ENCODE measurements at places on chromosomes 7 and 10.
A peak's percentile ranks its signal among the peaks of the same experiment; 100 is the strongest.

- no peak for DNase-seq
Measured at GRCh38 chr7:41588341-41588740, 114.5 kb downstream of the INHBA start.

DNA sequence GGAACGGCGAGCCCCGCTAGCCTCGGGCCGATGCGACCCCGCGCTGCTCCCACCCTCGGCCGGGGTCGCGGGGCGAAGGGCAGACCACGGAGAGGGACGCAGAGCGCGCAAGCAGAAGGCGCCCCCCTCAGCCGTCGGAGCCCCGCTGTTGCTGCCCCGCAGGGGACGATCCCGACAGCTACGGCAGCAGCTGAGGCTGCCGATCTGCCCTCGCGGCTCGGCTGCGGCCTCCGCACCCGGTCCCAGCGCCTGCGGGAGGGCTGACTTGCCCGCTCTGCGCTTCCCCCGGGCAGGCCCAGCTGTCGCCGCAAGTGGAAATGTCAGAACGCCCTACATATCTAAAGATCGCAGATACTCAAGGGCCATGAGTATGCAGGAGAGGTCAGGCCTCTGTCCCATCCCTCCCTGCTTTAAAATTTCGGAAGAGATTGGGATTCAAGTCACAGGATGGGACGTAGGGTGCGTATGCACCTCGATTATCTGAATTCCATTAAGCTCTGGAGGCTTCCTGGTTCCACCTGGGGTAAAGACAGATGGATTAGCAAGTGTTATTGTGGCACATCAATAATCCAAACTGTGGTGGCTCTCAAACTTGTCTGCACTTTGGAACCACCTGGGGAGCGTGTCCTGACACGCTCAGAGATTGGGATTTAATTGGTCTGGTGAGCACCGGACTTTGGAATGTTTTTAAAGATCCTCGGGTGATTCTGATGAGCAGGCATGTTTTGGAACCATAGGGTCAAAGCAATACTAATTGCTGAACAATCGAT is at the start of gene CRPPA:
Gene CRPPA (minus strand): TSS at position 206 of the 770 bp plus-strand sequence. CDS start 216 bp downstream, outside the sequence.
- DNase-seq: no peak

GRCh38 chr7:136064081-136064480 is 86.9 kb upstream of the MTPN start:
- DNase-seq: no peak

DNA sequence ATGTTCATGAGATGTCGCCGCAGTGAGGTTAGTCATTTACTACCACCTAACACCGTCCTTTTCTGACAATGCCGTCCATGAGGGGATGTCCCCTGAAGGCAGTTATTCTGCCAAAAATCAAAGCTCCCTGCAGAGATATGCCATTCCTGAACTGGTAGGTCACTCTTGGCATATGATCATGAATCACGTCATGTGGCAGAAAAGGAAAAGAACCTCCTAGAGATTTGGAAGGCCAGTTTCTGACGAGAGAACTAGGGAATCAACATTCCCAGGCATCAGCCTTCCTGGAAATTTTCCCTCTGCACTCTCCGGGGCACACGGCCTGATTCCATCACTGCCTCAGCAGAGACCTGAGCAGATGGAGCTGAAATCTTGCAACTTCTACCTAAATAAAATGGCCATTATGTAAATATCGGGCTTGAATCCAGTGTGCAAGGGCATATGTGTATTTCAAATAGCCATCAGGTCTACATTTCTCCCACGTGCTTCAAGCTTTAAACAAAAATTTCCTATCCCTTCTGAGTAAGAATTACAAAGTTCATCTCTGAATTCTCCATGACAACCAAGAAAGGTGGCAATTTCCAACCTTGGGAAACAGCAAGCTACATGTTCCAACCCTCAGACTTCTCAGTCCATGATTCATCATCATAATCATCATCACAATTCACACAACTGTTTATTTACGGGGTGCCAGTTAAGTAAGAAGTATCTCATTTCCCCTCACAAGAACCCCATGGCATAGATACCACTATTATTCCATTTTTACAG is 46.5 kb downstream of the AMPH start:
- DNase-seq: no peak

- no peak for DNase-seq
Measured at GRCh38 chr10:52379287-52379686, 65.2 kb downstream of the DKK1 start.

- DNase-seq: peak; percentile 46
Measured at GRCh38 chr10:91883549-91884444, 25.5 kb downstream of the FGFBP3 start.

DNA sequence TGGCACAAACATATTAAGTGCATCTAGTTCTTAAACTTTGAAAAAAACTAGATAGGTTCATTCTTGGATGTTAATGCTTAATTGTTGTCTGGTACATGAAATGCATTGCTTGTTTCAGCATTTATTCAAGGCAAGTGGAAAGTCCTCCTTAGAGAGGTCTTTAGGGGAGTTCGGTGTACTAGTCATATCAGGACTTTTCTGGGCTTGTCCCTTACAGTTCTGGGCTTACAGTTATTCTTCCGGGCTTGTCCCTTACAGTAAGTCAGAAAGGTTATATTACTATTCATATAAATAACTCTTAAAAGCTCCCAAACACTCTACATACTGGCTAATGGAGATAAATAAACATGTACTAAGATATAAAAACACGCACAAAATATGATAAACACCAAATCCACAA is 61.6 kb upstream of the MRLN start:
- no peak for DNase-seq

- no peak for DNase-seq
Measured at GRCh38 chr7:631291-631711, 95.2 kb upstream of the DNAAF5 start.

DNA sequence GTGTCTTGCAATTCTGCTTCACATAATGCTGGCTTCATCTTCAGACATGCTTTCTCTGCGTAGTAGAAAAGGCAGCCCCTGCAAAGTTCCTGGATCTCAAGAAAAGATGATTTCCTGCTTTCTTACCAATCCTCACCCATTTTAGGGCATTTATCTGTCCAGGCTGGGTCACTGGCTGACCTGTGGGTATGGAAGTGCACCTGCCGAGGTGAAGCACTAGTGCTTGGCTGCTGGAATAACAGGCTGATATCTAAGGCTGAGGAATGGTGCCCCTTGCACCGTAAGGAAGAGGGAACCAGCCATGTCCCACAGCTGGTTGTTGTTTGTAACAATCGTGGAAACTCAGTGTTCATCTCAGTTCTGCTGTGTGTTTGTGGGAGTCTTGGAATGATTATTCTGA is 138.0 kb upstream of the KLF6 start:
- no peak for DNase-seq

- DNase-seq: peak; percentile 43
Measured at GRCh38 chr10:59805014-59805413, 51.8 kb upstream of the MRLN start.

- no peak for DNase-seq
Measured at GRCh38 chr7:14398526-14398925, 409.1 kb upstream of the ETV1 start.

GRCh38 chr10:100158044-100158805 is 27.6 kb downstream of the ERLIN1 start:
- no peak for DNase-seq

DNA sequence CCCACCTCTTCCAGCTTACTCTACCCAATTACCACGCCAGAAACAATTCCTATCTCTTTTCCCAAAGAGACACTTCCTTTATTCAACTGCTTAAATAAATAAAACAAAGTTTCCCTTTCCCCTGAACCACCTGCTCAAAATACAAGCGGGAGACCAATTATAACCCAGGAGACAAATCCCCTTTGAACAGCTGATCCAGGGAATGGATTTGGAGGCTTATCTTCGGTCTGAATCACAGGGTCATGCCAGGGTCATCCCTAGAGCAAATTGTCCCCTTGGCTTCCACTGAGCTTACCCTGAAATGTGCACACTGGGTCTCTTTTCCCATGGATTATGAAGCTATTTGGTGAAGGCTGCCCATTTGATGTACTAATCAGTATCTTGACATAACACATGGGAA is 99.9 kb upstream of the JAZF1 start:
- DNase-seq: no peak

- no peak for DNase-seq
Measured at GRCh38 chr7:117163101-117163500, 159.8 kb downstream of the WNT2 start.

DNA sequence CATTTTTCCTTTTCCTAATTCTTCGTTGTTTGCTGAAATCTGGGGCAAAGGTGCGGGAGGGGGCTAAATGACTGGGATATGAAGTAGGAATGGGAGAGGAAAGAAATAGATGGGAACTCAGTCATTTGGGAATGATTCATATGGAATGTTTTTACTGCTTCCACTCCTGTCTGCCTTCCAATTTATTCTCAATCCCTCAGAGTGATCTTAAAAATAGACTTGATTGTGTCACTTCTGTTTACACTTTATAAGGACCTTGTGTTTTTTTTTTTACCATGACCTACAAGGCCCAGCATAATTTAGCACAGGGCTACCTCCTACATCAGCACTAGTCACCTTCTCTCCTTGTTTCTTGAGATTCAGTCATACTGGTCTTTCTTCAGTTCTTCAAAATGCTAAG is 97.9 kb downstream of the PTEN start:
- no peak for DNase-seq

- DNase-seq: no peak
Measured at GRCh38 chr10:79441433-79441832, 4.0 kb downstream of the ZCCHC24 start.

DNA sequence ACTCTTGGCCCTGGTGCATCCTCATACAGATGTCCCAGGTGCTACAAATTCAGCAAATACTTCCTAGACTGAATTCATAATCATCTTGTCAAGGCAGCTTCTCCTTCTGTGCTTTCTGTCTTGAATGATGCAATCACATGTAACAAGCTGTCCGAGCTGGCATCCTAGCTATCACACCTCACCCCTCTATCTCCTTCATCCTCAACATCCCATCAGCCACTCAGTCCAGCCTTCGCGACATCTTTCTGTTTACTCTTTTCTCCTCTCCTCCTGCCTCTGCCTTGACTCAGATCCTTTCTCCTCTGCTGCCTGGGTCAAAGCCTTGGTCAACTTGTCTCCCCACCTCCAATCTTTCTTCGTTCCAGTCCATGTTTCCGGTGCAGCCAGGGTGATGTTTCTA is 240.4 kb upstream of the CELF2 start:
- DNase-seq: no peak

- peak; percentile 28 for DNase-seq
Measured at GRCh38 chr10:77004917-77005564, 632.6 kb downstream of the KCNMA1 start.

DNA sequence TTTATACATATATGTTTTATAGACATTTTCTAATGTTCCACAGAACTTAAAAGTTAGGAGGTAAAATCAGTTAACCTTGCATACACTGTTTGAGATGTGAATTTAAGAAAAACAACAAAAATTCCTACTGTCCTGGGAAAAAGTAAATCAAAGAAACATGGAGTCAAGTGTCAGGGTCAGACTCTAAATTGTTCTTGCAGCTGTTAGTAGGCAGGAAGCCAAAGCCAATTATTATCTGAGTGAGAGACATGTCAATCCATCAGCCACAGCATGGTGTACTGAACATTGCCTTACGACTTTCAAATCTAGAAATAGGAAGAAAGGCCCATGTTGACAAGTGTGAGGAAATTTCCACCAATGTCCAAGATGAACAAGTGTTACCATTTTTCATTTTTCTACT is 461.2 kb upstream of the MBL2 start:
- DNase-seq: no peak

- no peak for DNase-seq
Measured at GRCh38 chr7:125112850-125113249, 183.2 kb upstream of the POT1 start.

DNA sequence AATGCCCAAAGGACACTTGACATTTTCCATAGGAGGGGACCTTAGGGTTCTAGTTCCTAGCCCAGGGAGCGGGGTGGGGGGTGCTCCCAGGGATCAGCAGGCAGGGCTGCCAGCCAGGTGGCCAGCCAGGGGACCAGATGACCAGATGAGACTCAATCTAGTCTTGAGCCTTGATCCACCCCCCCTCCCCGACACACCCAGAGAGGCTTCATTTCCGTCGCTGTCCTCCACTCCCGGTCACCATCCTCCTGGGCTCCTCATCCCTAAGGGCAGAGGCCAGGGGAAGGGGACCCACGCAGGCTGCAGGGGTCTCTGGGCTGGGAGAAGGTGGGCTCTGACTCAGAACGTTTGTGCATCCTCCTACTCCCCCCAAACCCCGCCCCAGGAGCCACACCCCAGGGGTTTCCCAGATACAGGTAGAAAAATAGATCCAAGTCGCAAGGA is 1.0 kb downstream of the STX1A start:
- DNase-seq: no peak

GRCh38 chr10:20535897-20536881 is 360.9 kb downstream of the NEBL start:
- DNase-seq: no peak

GRCh38 chr7:155520114-155520513 is 26.2 kb downstream of the CNPY1 start:
- no peak for DNase-seq

DNA sequence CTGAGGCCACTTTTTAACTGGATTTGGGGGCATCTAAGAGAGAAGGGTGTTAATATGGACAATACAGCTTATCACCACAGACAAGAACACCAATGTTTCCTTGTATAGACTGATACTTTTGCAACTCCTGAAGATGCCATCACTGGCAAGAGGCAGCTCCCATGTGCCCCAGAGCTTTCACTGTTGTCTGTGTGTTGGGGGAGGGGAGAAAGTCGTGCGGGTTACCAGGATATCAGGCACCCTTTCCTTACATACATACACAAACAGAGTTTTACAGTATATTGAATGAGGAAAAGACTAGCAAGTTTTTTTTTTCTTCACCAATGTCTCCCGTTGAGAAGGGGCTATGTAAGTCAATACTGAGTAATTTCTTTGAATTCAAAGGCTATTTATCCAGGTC is 4.1 kb upstream of the DLX6 start:
- DNase-seq: no peak

- no peak for DNase-seq
Measured at GRCh38 chr7:26492816-26493215, 201.2 kb downstream of the SNX10 start.

- peak; percentile 56 for DNase-seq
Measured at GRCh38 chr10:25933653-25934608, at the start of gene MYO3A. TSS of gene MYO3A (plus strand) at chr10:25934229. CDS start at chr10:25952111, 17,882 bp downstream.

DNA sequence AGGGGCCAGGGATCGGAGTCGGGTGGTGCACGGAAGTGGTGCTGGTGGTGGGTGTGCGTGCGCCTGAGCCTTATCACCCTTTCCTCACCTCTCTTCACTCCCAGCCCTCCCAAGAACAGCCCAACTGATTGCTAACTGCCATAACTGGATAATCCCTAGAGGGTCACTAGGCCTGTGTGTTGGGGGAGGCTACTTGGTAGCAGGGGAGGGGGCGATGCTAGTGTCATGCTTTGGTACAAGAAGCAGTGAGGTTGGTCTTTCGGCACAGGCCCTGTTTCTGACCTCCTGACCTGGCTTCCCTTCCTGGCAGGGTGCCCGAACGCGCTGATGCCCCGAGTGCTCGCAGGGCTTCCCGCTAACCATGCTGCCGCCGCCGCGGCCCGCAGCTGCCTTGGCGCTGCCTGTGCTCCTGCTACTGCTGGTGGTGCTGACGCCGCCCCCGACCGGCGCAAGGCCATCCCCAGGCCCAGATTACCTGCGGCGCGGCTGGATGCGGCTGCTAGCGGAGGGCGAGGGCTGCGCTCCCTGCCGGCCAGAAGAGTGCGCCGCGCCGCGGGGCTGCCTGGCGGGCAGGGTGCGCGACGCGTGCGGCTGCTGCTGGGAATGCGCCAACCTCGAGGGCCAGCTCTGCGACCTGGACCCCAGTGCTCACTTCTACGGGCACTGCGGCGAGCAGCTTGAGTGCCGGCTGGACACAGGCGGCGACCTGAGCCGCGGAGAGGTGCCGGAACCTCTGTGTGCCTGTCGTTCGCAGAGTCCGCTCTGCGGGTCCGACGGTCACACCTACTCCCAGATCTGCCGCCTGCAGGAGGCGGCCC is 652 bp downstream of the KAZALD1 start:
- peak; percentile 58 for DNase-seq

GRCh38 chr10:93701866-93702209 is 554 bp downstream of the FRA10AC1 start:
- no peak for DNase-seq
